ENCODE measurements at places on chromosomes 12 and 14.

DNA sequence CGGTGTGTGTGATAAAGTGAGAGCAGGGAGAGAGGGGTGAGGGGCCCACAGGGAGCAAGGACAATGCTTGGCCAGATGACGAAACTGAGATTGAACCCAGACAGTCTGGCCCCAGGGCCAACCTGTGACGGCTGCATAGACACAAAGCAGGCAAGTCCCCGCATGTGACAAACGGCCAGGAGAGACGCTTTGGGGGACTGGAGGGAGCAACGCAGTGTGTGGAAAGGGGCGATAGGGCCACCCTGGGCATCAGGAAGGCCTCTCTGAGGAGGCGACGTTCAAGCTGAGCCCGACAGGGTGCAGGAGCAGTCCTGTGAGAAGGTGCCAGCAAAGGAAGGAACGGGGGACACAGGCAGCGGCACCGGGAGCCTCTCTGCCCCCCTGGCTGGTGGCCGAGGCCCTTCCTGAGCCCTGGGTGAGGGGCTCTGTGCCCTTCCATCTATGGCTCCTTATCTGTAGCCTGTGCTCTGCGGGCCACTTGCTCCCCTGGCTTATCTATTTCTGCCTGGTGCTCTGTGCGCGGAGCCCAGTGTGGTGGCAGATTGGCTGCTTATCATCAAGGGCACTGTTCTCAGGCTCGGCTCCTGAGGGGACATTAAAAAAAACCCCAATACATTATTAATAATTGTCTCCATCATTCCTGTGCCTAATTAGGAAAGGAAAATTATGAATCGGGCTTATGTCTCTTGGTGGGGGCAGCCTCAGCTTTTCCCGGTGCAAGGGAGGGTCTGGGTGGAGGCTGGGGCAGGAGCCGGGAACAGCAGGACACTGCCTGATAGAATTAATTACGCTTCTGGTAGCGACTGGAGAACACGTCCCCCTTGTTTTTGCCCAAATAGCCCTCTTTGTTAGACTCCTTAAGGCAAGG, 39.8 kb downstream of the PRIMA1 start:
- DNase-seq = no peak

GRCh38 chr12:75694534-75695268, 183.3 kb upstream of the KRR1 start:
- no peak for DNase-seq

GRCh38 chr14:96653597-96653996, 143.6 kb upstream of the VRK1 start:
- no peak for DNase-seq

DNA sequence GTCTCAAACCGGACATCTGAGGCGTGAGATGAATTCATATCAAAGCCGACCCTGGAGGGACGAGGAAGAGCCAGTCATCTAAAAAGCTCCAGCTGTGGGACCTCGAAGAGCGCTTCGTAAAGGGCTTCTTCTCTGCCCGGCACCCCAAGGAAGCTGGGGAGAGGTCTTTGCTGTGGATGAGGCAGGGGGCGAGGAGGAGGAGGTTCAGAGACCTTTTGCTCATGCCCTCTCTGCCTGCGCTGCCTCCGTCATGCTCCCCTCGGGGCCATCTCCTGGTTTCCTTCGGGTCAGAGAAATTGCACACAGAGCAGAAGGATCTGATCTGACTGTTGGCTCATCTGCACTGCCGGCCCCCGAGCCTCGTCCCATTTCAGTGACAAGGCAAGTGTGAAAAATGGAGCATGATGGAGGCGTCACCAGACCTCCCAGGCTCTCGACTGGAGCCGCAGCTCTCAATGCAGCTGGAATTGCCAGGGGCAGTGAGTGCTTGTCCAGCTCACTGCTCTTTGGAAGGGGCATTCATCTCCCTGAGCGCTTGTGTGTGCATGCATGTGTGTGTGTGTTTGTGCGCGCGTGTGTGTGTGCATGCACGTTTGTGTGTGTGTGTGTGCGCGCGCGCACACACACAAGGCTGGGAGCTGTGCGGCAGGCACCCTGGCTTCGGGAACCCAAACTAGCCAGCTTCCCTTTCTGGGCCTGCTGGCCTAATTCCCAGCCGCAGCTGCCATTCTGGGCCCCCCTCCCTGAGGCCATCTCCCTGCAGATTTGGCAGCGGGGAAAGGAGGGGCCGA, 9.2 kb downstream of the CABP1 start:
- no peak for DNase-seq

DNA sequence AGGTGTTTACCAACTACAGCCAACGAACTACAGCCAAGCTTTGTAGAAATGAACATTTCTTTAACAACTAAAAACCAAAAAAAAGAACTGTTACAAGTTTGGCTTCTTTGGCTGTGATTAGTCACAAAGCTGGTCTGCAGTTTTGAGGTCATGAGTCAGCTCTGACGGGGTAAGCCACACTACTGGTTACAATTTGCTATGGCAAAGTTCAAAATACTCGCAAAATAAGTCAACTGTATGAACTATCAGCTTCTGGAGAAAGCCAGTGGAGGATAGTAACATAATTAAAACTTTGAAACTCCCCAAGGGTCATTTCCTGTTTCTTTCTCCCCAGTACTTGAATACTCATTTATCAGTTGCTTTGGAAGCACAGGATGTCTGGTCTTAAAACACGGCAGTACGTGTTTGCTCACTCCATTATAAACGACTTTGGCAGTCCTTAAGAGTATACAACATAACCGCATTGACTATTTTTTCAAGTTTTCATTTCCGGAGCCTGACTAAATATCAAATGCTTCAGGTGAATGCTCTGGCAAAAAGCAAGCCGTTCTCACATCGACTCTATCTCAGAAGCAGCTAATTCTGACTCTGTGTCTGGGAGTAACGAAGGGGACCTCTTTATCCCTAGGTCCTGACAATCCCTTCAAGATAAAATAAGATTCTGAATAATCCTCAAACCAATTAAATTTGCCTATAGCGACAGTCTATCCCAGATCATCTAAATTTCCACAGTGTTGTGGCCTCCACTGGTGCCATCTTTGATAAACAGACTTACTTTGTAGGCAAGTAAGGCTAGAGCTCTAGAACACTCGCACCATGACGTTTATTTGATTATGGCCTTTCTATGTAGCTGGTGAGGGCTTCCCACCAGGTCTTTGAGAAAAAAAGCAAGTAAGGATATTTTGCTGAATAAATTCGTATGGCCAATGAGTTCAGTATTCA, 10.6 kb downstream of the PHLDA1 start:
- no peak for DNase-seq

DNA sequence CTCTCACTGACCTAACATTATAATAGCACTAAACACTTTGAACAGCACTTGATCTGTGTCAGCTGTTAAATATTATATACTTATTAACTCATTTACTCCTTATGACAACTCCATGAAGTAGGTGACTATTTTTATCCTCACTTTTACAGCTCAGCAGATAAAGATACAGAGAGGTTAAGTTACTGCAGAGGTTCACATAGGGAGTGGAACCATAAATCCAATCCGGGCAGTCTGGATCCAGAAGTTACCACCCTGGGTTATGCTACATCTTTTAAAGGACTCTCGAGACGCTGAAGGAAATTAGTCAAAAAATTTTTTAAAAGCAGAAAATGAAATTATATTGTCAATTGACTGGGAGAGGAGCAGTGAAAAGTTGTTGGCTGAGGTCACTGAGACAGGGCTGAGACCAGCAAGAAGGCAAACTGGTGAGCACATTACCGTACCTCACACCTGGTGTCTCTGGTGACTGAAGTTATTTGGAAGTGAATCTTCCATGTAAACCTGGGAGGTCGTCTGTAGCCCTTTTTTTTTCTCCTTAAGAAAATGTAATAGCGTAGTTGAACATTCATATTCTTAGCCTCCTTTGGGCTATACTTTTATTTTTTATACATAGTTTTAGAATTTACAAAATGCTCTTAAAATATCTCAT, 1.2 kb upstream of the RIMKLB start:
- no peak for DNase-seq

GRCh38 chr12:107503129-107503855, 182.3 kb upstream of the PWP1 start:
- DNase-seq = no peak
